H4 (cell line): ENCODE measurements at places on chromosomes 4 and X.

- no peak for DNase-seq
Measured at GRCh38 chr4:95798003-95798402, 41.9 kb upstream of the PDHA2 start.

- no peak for DNase-seq
Measured at GRCh38 chr4:24642981-24643547, 58.7 kb upstream of the DHX15 start.

DNA sequence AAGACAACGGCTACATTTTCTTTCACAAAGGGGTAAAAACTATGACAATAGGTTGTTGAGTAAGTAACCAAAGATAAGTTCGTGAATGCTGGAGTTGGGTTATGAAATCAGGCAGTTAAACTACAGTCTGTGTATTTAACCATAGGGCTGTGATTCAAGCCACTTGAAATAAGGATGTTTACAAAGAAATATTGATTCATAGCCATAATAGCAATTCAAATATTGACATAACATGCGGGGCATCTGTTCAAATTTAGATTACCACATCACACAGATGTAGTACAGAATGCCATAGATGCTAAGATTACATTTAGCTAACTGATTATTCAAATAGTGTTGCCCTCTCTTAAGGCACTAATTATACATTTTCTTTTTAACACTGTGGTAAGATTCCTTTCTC lies 364.1 kb downstream of the FSTL5 start:
- no peak for DNase-seq

DNA sequence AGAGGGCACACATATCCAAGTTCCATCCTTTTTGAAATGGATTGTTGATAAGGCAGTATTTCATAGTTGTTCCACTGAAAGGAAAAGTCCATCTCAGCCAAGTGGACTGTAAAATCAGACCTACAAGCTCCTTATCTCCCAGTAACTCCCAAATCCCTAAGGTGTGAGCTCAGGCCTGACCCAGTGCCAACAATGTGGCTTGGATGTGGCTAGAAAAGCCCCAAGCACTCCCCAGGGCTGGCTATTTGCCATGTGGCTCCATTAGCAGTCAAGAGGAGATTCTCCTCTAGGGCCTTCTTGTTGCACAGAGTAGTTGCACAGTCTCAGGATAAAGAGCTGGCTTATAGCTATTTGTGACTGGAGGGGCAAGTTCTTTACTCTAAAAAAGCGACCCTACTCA lies 25.0 kb upstream of the DGKK start:
- no peak for DNase-seq

- DNase-seq, result no peak
Measured at GRCh38 chr4:40865696-40866095, 115.9 kb downstream of the NSUN7 start.

GRCh38 chrX:43679058-43679457 lies 23.0 kb downstream of the MAOA start:
- no peak for DNase-seq

DNA sequence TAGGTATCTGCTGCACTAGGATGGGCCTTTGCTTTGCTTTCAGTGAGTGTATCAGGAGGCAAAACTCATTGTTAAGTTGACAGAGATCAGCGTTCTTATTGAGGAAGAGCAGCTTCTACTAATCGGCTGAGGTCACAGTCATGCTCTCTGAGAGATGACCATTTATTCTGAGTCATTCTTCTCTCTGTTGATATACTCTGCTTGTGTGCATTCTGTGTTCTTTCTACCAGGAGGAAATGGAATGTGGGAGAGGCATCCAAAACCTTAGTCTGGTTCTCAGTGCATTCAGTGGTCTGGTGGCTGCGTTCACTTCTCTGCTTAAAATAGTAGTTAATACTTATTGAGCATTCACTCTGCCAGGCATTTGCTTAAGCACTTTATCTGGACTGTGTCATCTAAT lies 66.2 kb downstream of the RRAGB start:
- no peak for DNase-seq

DNA sequence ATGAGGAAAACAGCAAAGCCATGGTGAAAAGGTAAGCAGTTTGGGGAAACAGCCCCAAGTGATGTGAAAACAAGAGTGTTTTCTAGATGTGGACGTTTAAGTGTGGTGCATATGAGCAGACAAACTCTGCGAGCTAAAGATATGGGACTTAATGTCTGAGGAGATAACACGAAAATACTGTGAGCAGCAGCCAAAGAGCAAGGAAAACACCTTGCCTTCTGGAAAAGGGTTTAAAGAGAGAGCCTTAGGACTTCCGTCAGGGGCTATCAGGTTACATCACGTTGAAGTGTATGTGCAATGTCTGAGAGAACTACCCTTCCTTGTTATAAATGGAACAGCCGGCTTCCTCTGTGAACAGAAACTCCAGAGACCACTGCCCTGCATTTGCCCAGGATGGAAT lies 54.2 kb downstream of the LEF1 start:
- no peak for DNase-seq

DNA sequence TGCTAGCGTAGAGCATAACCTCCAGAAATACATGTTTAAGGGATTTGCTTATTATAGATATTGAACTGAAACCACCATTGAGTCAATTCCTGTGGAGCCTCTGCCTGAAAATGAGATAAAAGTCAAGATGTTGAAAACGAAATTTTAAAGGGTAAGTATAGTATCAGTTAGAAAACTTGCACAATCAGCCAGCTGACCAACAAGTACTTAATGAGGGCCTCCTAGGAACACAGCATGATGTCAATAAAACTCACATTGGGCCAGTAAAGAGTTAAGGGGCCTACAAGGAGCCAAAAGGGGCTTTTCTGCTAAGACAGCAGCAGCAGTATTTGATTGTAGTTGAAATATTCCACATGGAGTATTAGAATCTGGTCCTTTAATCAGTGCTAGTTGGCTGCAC lies 314.1 kb upstream of the PPARGC1A start:
- no peak for DNase-seq

DNA sequence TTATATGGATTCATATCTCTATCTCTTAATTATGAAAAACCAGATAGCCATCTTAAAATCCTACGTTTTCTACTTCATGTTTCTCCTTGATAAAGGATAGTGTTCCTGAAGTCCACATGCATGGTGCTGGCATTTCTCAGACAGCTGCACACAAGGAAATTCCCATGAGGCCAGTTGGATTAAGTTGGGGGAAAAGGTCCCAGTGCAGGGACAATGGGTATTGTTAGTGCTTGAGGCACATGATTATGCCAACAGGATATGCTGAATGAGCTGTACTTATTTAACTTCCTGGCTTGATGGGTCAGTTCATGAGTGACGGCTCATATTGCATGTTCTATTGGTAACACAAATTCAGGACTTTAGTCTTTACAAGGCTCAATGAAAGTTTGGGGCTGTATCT lies 913.9 kb upstream of the NDST4 start:
- no peak for DNase-seq

- no peak for DNase-seq
Measured at GRCh38 chr4:26206999-26207398, 113.8 kb upstream of the RBPJ start.

GRCh38 chrX:131812847-131813825 lies 210.0 kb upstream of the STK26 start:
- DNase-seq, result peak; percentile 89

DNA sequence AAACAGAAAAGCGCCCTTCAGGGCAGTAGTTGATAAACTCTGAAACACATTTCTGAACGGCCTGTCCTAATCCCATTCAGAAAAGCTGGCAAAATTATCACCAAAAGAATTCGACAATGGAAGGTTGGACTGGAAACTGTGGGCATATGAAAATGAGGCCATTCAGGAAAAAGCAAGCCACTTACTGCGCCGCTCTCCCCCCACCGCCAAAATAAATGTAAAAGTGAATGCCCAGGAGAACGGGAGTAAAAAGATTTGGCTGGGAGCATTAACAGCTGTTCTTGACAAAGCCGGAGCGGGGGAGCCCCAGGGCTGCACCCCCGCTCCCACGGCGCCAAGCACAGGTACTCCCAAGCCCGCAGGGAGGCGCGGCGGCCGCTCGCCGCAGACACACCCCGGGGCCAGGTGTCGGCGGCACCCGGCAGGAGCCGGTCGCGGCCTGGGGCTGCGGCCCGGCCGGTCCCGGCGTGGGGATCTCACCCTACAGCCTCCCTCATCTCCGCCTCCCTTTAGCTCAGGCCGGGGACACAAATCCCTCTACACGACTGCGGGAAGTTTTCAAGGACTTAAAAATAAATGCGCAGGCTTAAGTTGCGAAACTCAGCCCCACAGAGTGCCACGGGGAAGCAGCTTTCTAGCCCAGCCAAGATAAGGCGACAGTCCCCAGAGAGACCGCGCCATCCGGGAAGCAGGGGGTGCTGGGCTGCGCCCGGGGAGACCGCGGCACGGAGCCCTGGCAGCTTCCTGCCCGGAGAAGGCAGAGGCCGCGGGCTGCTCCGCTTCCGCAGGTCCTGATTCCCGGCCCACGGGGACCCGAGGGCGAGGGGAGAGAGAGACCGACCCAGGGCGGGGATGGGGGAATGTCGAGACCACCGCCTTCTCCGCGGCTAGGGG lies 593 bp downstream of the SH3RF1 start:
- DNase-seq, result peak; percentile 29

- no peak for DNase-seq
Measured at GRCh38 chrX:77597511-77597910, 150.3 kb downstream of the FGF16 start.

DNA sequence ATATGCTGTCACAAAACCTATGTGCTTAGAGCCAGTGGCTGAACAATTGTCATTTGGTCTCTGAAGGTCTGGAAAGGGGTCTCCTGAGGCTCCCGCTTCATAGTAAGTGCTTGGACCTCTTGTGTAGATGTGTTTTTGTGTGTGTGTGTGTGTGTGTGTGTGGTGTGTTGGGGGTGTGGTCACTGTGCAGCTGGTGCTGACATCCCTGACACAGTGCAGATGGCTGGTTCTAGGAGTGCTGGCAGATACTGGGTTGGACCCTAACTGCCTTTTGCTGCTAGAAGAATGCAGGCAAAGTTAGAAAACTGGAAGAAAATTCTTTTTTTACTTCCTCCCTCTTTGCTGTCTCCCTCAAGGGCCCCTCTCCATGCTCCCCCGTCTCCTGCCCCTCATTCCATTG lies 1872.6 kb downstream of the ARAP2 start:
- DNase-seq, result no peak

- DNase-seq, result no peak
Measured at GRCh38 chr4:4603067-4603466, 61.2 kb upstream of the STX18 start.

DNA sequence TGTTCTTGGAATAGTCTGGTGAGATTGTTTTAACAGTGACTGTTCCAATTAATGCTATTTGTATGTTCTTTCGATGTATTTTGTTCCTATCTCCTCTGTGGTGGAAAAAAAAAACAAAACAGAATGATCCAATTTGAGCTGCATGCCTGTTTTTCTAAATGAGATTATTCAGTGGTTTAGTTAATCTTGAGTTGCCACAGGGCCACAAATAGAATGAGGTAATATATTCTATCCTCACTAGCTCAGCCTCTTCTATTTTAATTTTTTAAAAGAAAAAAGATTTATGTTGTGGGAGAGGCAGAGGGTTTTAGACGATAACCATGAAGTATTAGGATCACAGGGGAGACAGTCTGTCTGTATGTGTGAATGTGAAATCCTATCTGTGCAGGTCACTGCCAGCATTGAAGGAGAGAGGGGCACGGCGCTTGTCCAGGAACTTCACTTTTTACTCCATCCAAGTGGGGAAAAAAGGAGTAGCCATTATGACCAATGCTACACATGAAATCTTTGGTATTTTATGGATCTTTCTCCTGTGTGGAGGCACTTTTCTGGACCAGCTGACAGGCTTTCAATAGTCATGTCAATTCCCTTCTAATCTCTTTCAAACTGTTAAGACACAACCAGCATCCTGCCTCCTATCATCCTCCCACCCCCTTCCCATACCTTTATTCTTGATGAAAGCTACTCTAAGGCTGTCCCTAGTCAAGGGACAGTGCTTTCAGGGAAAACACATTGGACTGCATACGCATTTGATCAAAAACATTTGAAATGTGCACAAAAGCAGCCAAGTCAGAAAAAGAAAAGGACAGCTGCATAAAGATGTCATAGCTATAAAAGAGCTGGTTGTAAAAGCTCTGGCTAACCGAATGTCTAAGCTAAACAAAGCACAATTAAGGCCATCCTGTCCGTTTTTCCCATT lies 1063.8 kb upstream of the INTU start:
- no peak for DNase-seq

GRCh38 chr4:156642161-156642560 lies 329.4 kb downstream of the PDGFC start:
- DNase-seq, result no peak
